GM13977 (cell line): ENCODE measurements at places on chromosomes 3 and 15.

DNA sequence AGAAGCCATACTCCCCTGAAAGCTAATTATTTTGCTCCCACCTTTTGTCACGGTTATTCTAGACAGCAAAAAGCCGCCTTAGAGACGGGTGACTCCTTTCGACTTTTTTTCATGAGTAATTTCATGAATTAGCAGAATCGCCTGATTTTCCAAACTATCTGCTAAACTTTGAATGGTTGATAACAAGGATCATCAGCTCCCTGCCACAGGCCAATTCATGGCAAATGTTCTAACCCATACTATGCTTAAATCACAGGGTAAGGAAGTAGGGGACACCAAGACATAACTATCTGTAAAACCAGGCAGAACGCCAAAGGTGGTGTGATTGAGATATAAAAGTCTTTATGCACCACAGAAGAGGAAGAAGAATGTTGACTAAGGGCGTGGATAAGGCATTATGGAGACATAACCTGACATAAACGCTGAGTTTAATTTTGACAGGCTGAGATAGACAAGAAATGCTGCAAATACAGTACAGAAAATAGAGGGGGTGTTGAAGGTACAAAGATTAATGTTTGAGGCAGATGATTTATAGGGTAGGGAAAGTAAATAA is 891 bp upstream of the DMXL2 start:
- DNase-seq = peak; percentile 21

GRCh38 chr3:190492966-190493365 is 20.9 kb upstream of the IL1RAP start:
- no peak for DNase-seq

- DNase-seq = peak; percentile 20
Measured at GRCh38 chr3:102034639-102035451, 185.5 kb downstream of the NFKBIZ start.

- DNase-seq = no peak
Measured at GRCh38 chr15:64843991-64844390, 2.3 kb downstream of the PLEKHO2 start.

GRCh38 chr3:36679384-36680200 is 84.8 kb downstream of the DCLK3 start:
- DNase-seq = no peak

GRCh38 chr15:84697236-84697990 is 18.5 kb downstream of the SEC11A start:
- DNase-seq = no peak

DNA sequence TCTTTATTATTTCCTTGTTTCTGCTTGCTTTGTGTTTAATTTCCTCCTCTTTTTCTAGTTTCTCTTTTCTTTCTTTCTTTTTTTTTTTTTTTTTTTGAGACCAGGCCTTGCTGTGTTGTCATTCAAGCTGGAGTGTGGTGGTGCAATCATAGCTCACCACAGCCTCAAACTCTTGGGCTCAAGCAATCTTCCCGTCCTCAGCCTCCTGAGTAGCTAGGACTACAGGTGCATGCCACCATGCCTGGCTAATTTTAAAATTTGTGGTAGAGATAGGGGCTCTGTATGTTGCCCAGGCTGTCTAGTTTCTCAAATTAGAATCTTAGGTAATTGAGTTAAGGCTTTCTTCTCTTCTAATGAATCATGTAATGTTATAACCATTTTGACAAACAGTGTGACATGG is 22.4 kb downstream of the SLMAP start:
- no peak for DNase-seq

DNA sequence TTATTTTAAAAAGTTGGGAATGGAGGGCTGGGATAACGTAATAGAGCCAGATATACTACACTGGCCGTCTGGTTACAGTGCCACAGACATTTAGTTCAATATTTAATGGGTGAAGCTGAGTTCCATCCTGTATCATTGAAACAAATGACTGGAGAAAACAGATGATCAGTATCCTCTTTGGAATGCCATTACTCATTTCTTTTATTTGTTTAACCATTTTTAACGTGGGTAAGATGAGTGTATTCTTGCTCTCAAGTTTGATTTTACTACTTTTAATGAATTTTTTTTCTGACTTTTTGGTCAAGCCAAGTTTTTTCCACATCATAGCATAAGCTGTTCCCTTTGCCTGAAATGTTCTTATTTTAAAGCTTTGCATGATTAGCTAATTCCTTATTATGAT is 53.9 kb upstream of the GRM7 start:
- DNase-seq = no peak

- no peak for DNase-seq
Measured at GRCh38 chr3:134334231-134334900, 39.9 kb downstream of the AMOTL2 start.

- DNase-seq = no peak
Measured at GRCh38 chr3:32583708-32584107, 13.1 kb upstream of the DYNC1LI1 start.

GRCh38 chr3:97691354-97691753 is 73.2 kb upstream of the ARL6 start:
- no peak for DNase-seq

GRCh38 chr3:62546266-62546665 is 172.9 kb upstream of the FEZF2 start:
- DNase-seq = no peak

DNA sequence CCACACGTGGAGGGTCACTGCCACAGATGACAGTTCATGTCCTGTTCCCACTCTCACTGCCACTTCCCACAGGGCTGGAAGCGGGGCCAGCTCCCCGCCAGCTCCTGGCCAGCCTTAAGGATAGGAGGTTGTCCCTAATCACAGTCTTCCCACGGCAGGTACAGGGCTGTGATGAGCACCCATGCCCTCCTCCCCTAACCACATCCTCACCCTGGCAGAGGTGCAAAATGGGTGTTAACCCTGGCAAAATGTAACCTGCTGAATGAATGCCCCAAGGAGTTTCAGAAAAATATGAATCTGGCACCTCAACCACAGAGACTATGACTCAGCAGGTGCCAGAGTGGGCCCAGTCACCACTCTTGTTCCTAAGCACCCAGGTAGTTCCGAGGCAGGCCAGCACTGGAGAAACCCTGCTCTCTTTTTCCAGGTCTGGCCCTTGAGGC is 185.1 kb upstream of the TPM1 start:
- no peak for DNase-seq

DNA sequence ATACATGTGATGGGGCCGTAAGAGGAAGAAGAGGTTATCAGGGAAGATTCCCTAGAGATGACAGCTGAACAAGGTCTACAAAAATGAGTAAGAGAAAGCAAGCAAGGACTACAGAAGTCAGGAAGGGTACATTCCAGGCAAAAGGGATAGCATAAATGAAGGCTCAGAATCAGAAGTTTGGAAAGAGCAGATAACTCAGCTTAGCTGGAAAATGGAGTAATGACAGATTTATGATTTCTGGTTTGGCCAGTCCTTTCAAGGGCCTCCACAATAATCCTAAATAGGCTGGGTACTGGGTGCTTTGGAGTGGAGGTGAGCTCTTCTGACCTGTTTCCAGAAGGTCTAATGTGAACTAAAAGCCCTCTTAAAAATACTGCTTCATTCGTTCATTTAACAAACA is 110.7 kb downstream of the MYO5A start:
- DNase-seq = no peak

DNA sequence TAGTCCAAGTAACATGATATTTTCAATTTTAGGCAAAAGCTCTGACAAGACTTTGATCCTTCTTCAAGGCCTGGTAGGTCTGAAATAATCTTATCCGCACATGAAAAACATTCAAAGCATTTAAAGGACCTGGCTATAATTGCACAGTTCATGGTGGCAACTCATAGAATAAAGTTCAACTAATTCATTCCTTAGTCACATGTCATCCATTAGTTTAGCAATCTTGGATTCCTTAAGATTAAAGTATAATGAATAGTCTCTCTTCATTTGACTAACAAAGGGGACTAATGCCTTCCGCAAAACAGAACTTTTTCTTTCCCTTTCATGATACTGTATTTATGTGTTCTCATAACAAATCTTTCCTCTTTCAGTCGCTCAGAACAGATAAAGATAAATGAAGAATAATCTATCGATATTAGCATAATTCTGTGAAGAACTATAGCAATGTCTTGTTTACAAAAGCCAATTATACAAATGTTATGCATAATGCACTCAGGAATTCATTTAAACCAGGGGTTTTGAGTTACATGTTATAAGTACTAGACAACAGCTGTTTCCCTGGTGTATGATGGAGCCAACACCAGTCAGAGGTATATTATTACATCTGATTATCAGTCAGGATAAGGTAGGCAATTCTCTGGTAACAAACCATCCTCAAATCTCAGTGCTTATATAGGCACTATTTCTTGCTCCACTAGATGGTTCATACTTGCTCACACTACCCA is 172.5 kb downstream of the POTEB3 start:
- DNase-seq = no peak

DNA sequence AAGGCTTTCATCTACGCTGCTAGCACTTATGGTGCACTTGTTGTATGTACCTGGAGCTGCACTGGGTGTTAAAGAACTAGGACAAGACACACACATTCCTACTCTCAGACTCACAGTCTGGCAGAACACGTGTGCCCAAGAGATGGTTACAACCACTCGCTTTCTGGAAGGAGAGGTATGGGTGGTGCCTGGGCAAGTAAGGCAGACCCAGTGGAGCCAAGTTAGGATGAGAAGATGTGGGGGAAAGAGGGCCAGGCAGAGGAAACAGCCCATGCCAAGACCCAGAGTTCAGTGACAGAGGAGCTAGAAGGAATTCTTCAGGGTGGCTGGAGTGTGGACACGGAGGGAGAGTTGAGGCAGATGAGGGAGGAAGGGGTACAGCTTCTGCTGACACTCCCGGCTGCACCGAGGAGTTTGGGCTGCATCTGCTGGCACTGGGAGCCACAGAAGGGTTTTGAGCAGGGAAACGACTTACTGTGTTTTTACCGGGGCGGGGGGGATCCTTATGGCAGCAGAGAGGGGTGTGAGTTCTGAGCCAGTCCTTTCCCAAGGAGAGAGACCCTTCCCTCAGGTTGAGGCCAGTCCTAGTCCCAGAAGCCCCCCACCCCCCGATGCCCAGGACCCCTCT is 59.0 kb downstream of the GRIP2 start:
- no peak for DNase-seq

GRCh38 chr3:50260027-50260941 is 8.7 kb upstream of the SEMA3B start:
- peak; percentile 99 for DNase-seq

- no peak for DNase-seq
Measured at GRCh38 chr15:70318594-70319465, 221.1 kb upstream of the TLE3 start.

GRCh38 chr3:128385080-128385832 is 81.4 kb downstream of the DNAJB8 start:
- DNase-seq = no peak
